A549 treated with GW870086 at 1 μM for 4 hours (cell line): ENCODE measurements at places on chromosomes 11 and 22. TPM values are rescaled to one million over a fixed set of nuclear protein-coding genes. Genes with fewer than 3 reads are reported as not detected.

Gene POTEH
- total RNA-seq, result not detected in 5 replicates

Gene FAM227A
- total RNA-seq, result 0.49 to 1.2 TPM (median 0.68 TPM) in 5 replicates

Gene PATZ1
- total RNA-seq, result 17.1 to 21.6 TPM (median 20.9 TPM) in 5 replicates

Gene PATE4
- total RNA-seq, result not detected in 5 replicates

Gene LRP4
- total RNA-seq, result 7.5 to 9.6 TPM (median 8.7 TPM) in 5 replicates

Gene PAMR1
- total RNA-seq, result not detected in 5 replicates

Gene KCNJ1
- not detected in 5 replicates for total RNA-seq

Gene LRRC51
- total RNA-seq, result 6.2 to 10.4 TPM (median 6.8 TPM) in 5 replicates

Gene ST14
- total RNA-seq, result 0.09 to 0.30 TPM (median 0.14 TPM) in 5 replicates

Gene MMP8
- total RNA-seq, result not detected in 5 replicates

Gene ENTHD1
- not detected in 5 replicates for total RNA-seq

Gene CHKA
- total RNA-seq, result 30.3 to 39.8 TPM (median 37.7 TPM) in 5 replicates

Gene SCGB2A2
- not detected in 5 replicates for total RNA-seq

Gene TSGA10IP
- total RNA-seq, result not detected in 5 replicates

Gene OR5B3
- total RNA-seq, result not detected in 5 replicates

Gene CST6
- not detected in 5 replicates for total RNA-seq

Gene ADAMTS8
- 0.26 to 0.52 TPM (median 0.47 TPM) in 5 replicates for total RNA-seq

Gene SSRP1
- 204 to 235 TPM (median 224 TPM) in 5 replicates for total RNA-seq

Gene UPK2
- 0.41 to 1.1 TPM (median 0.70 TPM) in 5 replicates for total RNA-seq

Gene GVQW3
- total RNA-seq, result 0.72 to 1.5 TPM (median 1.1 TPM) in 5 replicates

Gene MISFA
- 1.9 to 2.7 TPM (median 2.2 TPM) in 5 replicates for total RNA-seq

Gene NLRP14
- total RNA-seq, result not detected in 5 replicates

Gene CSNK2A3
- total RNA-seq, result 1.7 to 2.3 TPM (median 1.8 TPM) in 5 replicates

Gene CASP1
- 0.11 to 0.56 TPM (median 0.29 TPM) in 4 of 5 replicates, not detected in the other for total RNA-seq

Gene RTN4R
- 8.0 to 12.4 TPM (median 11.6 TPM) in 5 replicates for total RNA-seq

Gene WT1
- 4.6 to 6.0 TPM (median 5.1 TPM) in 5 replicates for total RNA-seq

Gene OR2AG1
- not detected in 5 replicates for total RNA-seq

Gene SELENOH
- total RNA-seq, result 119 to 155 TPM (median 142 TPM) in 5 replicates

Gene SLC16A8
- not detected in 5 replicates for total RNA-seq

Gene CRYBB2
- total RNA-seq, result not detected in 5 replicates

Gene TEX12
- 0.17 TPM in 1 of 5 replicates, not detected in the others for total RNA-seq

Gene SYCE3
- total RNA-seq, result 0.40 to 0.80 TPM (median 0.75 TPM) in 3 of 5 replicates, not detected in the others

Gene WBP2NL
- 0.30 TPM in 1 of 5 replicates, not detected in the others for total RNA-seq

Gene SPI1
- total RNA-seq, result 0.15 TPM in 1 of 5 replicates, not detected in the others

Gene IL10RA
- total RNA-seq, result 0.05 to 0.14 TPM (median 0.09 TPM) in 4 of 5 replicates, not detected in the other

Gene CECR2
- 0.05 to 0.14 TPM (median 0.08 TPM) in 5 replicates for total RNA-seq

Gene RBFOX2
- total RNA-seq, result 21.7 to 32.2 TPM (median 27.9 TPM) in 5 replicates

Gene SRPRA
- total RNA-seq, result 59.2 to 63.0 TPM (median 60.9 TPM) in 5 replicates

Gene OR51F2
- not detected in 5 replicates for total RNA-seq

Gene GPHA2
- not detected in 5 replicates for total RNA-seq
